ENCODE measurements at places on chromosomes 13 and 19.

GRCh38 chr13:97385146-97385545 lies 48.8 kb upstream of the RAP2A start:
- no peak for DNase-seq

- no peak for DNase-seq
Measured at GRCh38 chr13:37069597-37070103, 10.2 kb upstream of the SUPT20H start.

DNA sequence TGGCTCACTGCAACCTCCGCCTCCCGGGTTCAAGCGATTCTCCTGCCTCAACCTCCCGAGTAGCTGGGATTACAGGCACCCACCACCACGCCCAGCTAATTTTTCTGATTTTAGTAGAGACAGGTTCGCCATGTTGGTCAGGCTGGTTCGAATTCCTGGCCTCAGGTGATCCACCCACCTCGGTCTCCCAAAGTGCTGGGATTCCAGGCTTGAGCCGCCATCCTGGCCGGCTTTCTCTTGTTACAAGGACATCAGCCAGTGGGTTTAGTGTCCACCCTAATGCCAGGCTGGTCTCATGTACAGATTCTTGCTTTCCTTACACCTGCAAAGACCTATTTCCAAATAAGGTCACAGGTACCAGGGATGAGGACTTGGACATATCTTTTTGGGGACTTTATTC lies 6.8 kb downstream of the PIK3R2 start:
- no peak for DNase-seq

GRCh38 chr13:100728201-100728600 lies 53.6 kb upstream of the TMTC4 start:
- DNase-seq = no peak

GRCh38 chr13:49527123-49527522 lies 31.4 kb downstream of the PHF11 start:
- no peak for DNase-seq

- DNase-seq = no peak
Measured at GRCh38 chr13:103437651-103438050, 371.4 kb upstream of the SLC10A2 start.

DNA sequence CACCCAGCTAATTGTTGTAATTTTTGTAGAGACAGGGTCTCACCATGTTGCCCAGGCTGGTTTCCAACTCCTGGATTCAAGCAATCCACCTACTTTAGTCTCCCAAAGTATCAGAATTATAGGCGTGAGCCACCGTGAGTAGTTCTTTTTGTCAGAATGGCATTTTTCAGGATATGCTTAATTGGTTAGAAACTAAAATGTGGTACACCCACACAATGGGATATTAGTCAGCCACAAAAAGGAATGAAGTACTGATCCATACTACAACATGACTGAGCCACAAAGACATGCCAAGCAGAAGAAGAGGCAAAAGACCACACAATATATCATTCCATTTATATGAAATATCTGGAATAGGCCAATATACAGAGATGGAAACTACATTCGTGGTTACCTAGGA lies 41.7 kb upstream of the MAP3K10 start:
- no peak for DNase-seq

DNA sequence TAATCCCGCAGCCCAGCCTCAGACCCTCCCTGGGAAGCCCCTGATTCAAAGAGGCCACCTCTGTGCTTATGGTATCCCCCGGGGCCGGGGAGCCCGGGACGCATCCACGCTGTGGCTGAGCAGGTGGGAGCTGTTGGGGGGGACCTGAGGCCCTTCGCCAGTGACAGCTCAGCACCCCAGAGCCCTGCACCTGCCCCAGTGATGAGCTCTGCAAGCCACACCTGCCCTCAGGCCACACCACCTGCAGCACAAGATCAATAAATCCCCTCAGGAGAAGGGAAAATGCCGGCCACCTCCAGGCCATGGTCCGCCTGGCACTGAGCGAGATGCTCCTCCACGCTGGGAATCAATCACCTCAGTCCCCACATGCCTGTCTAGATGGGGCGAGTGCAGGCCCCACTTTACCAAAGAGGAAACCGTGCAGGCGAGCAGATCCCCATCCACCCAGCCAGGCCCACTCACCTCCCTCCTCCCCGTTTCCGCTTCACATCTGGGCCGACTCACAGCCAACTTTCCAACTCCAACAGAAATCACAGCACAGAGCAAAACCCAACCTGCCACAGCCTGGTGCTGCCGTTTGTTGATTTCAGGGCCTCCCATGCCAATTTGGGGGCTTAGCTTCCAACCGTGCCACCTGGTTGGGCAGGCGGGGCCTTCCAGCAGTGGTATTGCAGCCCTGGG lies 12.8 kb downstream of the MOB3A start:
- no peak for DNase-seq

DNA sequence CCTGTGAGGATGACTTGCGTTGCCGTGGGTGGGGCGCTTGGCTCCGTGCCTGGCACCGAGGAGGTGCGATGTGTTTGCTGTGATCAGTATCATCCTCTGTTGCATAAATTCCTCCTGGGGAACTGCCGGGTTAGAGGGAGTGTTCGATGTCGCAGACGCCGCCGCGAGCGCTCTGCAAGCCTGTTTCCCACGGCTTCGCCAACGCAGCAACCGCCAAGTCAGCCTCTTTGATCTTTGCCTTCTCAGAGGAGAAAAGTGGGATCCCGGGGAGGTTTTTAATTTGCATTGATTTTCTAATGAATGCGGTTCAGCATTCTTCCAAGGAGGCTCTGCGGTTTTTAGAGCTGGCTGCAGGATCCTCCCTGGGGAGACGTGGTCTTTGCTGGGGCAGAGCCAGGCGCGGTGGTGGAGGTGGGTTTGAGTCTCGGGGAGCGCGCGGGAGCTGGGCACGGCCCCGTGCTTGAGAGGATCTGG lies 7.6 kb downstream of the GPR32 start:
- no peak for DNase-seq

DNA sequence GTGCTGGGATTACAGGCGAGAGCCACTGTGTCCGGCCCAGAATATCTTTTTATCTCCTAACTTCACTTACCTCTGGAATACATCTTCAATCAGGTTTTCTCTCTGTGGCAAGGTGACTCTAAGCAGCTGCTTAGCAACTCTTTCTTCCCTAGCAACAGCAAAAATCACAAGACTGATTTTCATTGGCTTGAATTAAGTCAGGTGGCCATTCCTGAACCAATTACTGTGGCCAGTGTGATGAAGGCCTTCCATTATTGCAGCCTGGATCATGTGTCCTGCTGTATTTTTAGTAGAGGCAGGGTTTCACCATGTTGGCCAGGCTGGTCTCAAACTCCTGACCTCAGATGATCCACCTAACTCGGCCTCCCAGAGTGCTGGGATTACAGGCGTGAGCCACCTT lies 9.0 kb upstream of the LTBP4 start:
- no peak for DNase-seq

DNA sequence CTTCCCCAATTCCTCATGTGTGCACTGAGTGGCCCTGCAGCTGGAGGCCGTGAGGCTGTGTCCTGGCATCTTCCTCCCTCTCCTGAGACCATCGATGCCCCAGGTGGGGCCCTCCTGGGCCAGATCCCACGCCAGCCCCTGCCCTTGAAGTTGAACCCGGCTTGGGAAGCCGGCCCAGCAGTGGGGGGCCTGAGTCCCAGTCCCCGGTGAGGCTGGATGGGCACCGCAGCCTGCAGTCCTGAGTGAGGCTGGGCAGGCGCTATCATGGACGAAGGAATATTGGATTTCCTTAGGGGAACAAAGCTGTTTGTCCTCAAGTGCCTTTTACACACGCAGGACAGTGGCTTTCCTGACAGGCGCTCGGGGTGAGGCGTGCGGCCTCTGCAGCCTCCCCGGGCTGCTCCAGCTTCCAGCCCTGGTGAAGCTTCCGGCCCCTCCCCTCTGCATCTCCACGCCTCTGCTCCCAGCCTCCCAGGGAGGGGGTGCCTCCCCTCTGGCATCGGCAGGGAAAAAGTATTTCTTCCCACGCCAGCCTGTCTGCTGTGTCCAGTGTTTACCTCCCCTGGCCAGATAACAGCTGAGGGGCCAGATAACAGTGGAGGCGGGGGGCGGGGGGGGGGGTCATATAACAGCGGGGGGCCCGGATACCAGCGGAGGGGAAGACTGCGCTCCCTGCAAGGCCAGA lies 159.5 kb downstream of the KDM4B start:
- no peak for DNase-seq

GRCh38 chr19:33398361-33399060 lies 25.0 kb downstream of the CEBPG start:
- no peak for DNase-seq

DNA sequence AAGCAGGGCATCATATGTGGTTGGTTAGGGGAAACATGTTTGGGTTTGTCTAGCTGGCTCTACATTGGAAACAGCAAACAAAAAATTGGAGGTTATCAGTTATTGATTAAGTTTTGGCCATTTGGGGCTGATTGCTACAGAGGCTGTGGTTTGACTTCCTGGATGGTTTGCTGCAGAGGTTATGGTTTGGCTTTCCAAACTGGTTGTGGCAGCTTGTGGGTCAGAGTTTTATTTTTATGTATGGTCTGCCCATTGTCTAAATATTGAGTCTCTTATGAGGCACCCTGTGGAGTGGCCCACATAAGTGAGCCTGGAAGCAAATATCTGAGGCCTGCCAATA lies 261.6 kb downstream of the GPC5 start:
- no peak for DNase-seq

- no peak for DNase-seq
Measured at GRCh38 chr13:72692884-72693514, 34.4 kb downstream of the MZT1 start.

- DNase-seq = no peak
Measured at GRCh38 chr13:100209857-100210825, 121.2 kb downstream of the PCCA start.

- peak; percentile 55 for DNase-seq
Measured at GRCh38 chr19:49387936-49388372, at the start of gene KASH5. TSS of gene KASH5 (plus strand) at chr19:49388249. CDS start at chr19:49390884, 2,635 bp downstream.

- DNase-seq = peak; percentile 90
Measured at GRCh38 chr19:15331419-15332310, 674 bp downstream of the BRD4 start.

GRCh38 chr13:73138276-73138637 lies 79.5 kb downstream of the KLF5 start:
- no peak for DNase-seq

DNA sequence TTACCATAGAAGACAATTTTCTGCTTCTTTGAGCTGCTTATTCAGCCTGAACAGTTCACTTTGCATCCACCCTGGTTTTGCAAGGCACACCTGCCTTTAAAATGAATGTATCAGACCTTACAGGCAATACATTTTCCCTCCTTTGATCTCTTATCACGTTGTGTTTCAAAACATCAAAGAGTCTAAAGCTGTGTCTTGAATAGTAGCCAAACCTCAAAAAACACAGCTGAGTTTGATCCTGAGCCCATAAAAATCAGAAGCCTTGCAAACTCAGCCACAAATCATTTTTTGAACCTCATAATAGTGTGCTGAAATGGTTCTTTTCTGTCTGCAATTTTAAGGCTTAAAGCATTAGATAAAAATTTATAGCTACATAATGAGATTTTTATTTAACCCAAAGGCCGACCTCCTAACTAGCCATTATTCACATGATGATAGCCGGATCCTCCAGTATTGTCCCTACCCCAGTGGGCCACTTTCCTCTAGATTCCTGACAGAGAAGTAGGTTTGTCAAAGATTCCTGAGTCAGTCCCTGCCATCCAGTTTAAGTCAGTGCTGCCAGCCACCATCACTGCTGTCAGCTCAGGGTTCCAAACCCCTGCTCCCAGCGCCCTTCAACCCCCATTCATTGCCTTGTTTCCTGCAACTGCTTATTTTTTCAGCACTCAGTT lies 71.8 kb downstream of the CAB39L start:
- no peak for DNase-seq

GRCh38 chr19:55229145-55229788 lies 704 bp upstream of the TMEM86B start:
- no peak for DNase-seq

- DNase-seq = no peak
Measured at GRCh38 chr13:35469806-35470525, 6.5 kb downstream of the MAB21L1 start.

GRCh38 chr19:13083008-13083404 lies 19.7 kb downstream of the LYL1 start:
- DNase-seq = no peak

GRCh38 chr19:19297759-19298158 lies 22.6 kb downstream of the SUGP1 start:
- DNase-seq = no peak

DNA sequence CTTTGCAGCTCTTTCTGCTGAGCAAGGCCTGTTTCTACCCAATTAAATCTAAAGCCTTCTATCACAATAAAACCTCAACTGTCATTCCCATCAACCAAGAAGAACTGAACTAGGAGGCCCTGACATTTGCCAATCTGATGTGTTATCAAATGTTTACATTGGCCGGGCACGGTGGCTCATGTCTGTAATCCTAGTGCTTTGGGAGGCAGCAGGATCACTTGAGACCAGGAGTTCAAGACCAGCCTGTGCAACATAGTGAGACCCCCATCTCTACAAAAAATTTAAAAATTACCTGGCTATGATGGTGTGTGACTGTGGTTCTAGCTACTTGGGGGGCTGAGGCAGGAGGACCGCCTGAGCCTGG lies 2.8 kb upstream of the FBXO17 start:
- no peak for DNase-seq

DNA sequence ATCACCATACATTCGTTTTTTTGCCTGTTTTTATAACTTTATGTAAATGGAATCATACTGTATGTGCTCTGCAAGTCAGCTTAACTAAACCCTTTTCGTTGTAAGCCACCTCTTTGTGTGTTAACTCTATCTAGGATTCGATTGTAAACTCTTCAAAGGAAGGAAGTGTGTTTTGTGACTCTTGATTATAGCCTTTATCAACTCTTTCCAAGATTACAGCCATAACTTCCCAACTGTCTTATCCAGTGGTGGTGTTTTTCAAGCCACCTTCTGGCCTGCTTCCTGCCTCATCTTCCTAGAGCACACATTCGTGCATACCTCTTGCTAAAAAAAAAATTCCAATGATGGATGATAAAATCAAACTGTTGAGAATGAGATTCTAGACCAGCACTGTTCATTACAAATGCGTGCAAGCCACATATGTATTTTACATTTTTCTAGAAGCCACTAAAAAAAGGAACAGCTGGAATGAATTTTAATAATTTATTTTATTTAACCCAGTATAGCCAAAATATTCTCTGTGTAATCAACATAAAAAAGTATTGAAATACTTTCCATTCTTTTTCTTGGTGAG lies 12.0 kb upstream of the FBXL3 start:
- no peak for DNase-seq

GRCh38 chr13:52744842-52745375 lies 5.3 kb upstream of the CNMD start:
- no peak for DNase-seq

GRCh38 chr13:106507560-106508274 lies 27.7 kb downstream of the EFNB2 start:
- DNase-seq = no peak

GRCh38 chr13:43792076-43792881 lies 5.5 kb upstream of the ENOX1 start:
- DNase-seq = no peak

- no peak for DNase-seq
Measured at GRCh38 chr13:29551214-29551613, 44.3 kb downstream of the SLC7A1 start.

All from lower leg skin (tissue), 4 donors.